ENCODE measurements at places on chromosomes 3 and 15.
A peak's percentile ranks its signal among the peaks of the same experiment; 100 is the strongest.

- DNase-seq: no peak
These were observed 22.5 kb upstream of the AQP9 start for GRCh38 chr15:58115692-58116091.

GRCh38 chr3:195807681-195808121 lies 4.0 kb downstream of the MUC4 start:
- no peak for DNase-seq

DNA sequence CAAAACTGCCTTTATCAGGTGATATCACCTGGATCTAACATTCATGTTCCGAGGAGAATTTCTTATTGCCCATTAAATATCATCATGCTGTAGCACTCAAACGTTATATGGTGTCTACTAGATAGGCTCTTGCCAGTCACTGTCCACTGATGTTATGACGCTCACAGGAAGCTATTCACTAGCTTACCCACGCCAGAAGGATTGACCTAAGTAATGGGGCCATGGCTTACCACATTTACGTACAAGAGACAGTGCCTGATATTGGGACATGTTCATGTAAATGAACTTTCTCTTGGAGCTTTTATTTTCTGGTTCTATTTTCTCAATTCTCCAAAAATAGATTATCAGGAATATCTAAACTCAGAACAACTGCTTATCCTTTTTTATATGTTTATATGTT lies 91.7 kb upstream of the NAALADL2 start:
- no peak for DNase-seq

- DNase-seq: no peak
These were observed 2.5 kb downstream of the KLF13 start for GRCh38 chr15:31328969-31329639.

GRCh38 chr15:81825136-81825535 lies 220.7 kb downstream of the MEX3B start:
- no peak for DNase-seq

DNA sequence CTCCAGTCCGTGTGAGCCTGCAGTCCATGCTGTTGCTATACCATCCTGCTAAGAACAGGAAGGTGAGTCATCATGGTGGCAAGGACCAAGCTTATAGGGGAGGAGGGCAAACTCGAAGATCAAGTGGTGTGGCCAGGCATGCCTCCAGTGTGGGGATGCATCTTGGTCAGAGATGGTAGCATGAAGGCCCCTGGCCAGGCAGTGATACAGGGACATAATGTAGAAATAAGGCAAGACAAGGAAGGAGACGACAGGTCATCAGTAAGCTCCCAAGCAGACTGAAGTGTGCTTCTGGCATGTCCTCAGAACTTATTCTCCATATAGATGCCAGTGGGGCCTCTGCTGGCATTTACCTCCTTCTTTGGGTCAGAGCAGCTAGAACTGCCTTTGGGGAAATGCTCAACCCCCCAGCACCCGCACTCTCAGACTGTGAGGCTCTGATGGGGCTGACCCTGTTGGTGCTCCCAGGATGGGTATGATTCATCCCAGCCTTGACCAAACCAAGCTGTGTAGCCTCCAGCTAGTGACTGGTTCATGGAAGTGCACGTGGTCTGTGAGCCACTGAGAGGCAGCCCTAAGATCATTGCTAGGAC lies 52.5 kb upstream of the ATP2B2 start:
- no peak for DNase-seq

- no peak for DNase-seq
These were observed 30.6 kb downstream of the SLC49A4 start for GRCh38 chr3:122825460-122825859.

DNA sequence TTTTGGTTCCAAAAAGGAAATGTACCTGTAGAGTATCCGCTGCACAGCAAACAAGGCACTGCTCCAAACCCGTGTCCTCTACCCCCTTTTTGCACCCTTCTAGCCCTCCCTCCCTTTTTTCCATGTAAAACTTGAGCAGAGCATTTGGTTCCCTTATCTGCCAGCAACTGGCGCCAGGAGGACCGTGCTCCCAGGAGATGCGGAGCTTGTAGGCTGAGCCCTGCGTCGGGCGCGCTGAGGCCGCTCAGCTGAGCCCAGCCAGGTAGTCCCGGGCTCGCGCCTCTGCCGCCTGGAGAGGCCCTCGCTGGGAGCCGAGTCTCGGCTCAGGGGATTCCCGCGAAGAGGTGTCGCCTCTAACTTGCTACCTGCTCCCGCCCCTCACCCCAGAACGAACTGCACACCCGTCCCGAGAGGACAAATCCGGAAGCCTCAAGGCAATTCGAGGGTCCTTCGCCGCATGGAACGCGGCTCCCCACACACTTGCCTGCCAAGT lies 575 bp downstream of the TRPM7 start:
- no peak for DNase-seq

DNA sequence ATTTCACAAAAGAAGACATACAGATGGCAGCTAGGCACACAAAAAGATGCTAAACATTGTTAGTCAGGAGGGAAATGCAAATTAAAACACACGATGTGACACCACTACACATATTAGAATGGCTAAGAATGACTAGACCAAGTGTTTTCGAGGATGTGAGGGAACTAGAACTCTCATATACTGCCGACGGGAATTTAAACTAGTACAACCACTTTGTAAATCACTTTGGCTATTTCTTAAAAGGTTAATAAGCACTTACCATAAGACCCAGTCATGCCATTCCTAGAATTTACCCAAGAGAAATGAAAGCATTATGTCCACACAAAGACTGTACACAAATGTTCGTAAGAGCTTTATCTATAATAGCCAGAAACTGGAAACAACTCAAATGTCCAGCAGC lies 5.6 kb downstream of the CEP70 start:
- no peak for DNase-seq

GRCh38 chr15:56082263-56082761 lies 88.9 kb upstream of the NEDD4 start:
- no peak for DNase-seq

DNA sequence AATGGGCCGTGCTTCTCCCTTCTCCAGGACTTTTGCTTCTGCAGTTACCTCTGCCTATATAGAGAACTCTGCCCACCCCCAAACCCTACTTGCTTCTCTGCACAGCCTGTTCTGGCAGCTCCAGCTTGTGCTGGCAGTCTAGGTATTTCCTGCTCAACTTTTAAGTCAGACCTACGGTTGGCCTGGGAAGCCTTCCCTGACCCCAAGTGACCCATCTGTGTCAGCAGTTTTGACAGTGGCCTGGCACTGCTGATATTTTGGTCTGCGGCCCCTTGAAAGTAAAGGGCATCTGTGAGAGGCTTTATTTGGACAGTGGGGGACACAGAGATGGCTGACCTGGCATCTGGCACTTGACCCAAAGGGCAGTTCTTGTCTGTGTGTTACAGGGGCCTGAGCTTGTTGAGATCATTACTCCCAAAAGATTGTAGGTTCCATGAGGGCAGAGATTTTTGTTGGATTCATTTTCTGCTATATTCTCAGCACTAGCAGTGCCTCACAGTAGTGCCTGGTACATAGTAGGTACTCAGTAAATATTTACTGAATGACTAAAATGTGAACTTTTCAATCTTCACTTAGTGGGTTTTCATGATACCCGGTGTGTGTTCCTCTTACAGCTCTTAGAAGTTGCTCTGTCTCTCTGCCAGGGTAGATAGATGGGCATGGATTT lies 55.2 kb upstream of the TRAK1 start:
- DNase-seq: no peak

DNA sequence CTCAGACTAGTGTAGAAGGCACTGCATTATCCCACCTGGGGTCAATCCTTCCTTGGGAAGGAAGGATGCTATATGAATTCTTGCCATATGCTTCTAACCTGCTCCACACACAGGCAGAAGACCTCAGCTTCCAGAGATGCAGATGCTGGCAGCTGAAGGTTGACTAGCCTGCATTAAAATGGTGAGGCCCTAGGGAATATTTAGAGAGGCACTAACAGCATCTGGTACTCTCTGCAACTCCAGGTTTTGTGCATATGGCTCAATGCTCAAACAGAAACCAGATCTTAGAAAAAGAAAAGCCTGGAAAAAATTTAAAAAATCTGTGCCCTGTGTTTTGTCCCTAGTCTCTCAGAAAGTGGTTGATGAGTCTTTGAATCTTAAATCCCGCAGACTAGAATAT lies 56.0 kb upstream of the MYRIP start:
- DNase-seq: no peak

- DNase-seq: no peak
These were observed 45.7 kb downstream of the CHSY1 start for GRCh38 chr15:101206176-101206591.

GRCh38 chr3:65814845-65815578 lies 223.7 kb downstream of the MAGI1 start:
- DNase-seq: no peak

GRCh38 chr3:116770815-116771450 lies 61.4 kb downstream of the TUSC7 start:
- peak; percentile 16 for DNase-seq

DNA sequence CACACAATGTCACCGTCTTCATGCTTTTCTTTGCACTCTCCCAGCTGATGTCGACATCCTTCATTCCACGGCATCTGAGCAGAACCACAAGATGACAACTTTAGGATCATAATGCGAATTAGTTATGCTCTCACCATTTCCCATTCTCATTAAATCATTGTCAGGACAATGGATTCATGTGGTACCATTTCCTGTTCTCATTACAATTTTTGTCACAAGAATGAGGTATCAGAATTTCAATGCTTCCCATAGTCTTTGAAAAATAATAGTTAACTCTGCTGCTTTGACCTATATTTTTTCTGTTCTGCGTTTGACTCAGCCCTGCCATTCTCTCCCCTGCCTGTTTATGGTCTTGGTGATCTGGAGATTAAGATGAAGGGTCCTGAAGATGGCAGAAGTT lies 175.7 kb upstream of the MDFIC2 start:
- DNase-seq: no peak

DNA sequence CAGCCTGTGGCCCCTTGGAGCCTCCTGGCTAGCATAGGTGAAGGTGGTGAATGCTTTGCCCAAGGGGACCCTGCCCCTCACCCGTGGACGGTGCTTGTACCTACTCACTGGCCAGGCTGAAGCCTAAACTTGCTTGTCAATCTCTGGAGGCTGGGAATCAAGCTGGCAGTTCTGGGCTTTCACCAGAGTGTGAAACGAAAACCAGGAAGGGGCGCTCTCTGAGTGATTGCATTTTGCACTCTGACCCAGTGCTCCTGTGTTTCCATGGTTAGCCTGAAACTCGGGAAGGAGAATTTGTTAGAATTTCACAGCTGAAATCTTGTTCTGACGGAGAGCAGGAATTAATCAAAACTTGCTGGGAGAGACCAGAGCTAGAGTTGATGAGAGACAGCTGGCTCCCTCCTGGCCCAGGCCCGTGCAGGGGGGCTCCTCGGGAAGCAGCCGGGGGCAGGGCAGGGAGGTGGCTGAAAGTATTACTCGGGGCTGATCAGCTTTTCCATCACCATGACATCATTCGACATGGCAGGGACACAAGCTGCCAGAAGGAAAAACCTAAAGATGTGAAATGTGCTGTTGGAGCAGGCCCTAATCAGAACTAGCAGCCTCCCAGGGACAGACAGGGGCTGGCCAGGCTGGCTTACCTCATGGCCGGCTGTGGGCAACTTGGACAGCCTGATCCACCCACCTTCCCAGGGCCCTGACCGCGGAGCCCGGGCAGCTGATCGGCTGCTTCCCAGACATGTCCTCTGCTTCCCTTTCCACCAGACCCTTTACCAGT lies 323.6 kb upstream of the CTDSPL start:
- no peak for DNase-seq

DNA sequence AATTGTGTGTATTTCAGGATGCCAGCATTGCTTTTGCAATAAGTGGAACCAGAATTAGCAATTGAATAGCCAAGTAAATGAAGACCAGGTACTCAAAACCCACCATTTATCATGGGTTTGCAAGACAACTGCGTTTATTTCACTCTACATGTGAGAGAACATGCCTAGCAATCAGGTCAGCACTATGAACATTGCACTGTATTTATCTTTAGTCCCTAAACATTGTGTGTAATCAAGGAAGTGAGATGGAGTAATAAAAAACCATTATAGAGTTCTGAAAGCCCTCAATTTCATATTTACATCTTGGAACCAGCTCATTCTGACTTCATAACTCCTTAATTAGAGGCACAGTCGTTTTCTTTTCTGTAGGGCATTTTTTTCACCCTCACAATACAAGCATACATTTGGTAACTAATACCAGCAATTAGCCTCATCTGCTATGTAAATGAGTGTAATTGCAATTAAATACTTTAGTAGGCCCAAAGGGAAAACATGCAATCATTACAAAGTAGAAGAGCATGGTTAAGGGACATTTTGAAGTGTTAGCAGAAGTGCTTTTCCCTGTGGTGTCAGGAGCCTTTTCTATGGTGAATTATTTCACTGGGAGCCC lies 153.1 kb upstream of the DPH6 start:
- no peak for DNase-seq

- no peak for DNase-seq
These were observed 578.4 kb downstream of the ZIC1 start for GRCh38 chr3:147987549-147987948.

DNA sequence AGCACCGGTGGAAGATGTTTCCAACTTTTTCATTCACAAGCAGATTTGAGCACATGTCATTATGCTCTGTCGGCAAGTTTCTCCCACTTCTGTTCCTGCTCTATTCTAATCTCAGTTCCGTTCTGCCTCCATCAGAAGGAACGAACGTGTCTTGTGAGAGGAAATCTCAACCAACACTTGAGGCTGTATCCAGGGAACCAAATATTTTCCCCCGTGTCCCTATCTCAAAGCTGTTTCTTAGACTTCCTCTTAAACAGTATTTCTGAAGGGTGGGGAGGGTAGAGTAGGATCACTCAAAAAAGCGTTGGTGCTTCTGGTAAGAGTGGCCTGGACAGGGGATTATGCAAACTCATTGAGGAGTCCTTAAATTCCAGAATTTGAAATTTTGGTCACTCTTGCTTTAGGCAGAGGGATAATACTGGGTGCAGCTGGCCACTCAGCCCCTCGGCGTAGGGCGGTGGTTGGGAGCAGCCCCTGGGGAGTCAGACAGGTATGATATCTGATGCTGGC lies 54.9 kb downstream of the FRMD4B start:
- no peak for DNase-seq

- DNase-seq: no peak
These were observed 8.4 kb downstream of the ACP3 start for GRCh38 chr3:132325634-132326033.

- no peak for DNase-seq
These were observed 10.8 kb downstream of the ZWILCH start for GRCh38 chr15:66515901-66516322.

DNA sequence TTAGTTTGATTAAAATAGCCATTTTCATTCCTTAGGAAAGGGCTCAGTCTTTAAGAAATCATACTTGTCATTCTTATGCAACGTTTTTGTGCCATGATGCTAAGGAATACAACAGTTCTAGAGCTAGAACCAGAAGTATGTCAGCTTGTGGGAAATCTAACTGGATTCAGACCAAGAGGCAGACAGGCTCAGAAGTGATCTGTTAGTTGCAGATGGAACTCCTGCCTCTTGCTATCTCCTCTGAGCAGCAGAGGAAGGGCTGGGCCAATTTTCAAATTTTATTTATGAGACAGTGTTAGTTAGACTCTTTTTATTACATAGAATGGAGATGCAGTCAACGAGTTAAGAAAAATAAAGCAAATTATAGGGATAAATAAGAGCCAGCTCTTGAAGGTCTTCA lies 48.5 kb upstream of the RYR3 start:
- DNase-seq: no peak

All from activated B cell treated with CpG ODN at 0.5 μM for 24 hours (primary cell).